ENCODE measurements at places on chromosomes 3 and 15.

DNA sequence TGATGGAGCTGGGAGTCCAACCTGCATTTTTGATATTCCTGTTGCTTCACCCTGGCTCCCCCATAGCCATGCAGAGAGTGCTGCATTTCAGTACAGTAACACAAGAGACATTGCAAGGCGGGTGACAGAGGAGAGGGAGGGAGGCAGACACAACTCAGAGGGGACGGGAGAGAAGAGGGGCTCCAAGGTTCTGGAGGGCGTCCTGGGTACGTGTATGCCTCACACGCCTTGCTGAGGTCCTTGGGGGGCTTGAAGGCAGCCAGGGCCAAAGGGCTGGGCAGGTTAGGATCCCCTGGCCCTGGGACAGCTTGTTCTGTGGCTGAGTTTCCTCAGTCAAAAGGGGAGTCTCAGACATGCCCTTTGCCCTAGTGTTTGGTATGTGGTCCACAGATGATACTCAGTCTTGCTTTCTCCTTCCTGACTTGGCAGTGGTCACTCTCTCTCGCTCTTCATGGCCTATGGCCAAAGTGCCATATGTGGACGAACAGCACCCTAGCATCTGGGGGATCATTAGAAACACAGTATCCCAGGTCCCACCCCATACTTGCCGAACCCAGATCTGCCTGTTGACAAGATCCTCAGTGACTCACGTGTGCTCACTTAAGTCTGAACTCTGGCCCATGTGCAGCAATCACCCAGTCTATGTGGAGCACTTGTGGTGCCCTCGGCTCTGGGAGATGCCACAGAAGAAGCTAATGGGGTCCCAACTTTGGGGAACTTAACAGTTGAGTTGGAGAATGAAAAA lies 52.9 kb downstream of the FGD5 start:
- no peak for DNase-seq

DNA sequence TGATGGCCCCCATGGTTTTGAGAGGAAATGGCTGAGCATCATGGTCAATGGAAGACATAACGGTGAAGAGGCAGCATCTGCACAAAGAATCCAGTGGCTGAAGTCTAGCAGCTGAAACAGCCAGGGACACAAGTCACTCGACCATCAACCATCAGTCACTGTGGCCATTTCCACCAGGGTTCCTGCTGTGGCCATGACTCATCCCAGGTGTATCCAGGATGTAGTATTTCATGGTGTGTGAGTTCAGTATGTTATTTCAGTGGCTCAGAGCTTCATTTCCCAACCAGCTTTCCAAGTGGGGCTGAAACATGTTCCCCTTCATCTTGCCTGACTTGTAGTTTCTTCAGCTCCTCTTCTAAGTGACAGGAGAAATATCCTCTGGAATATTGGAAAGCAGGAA lies 47.8 kb upstream of the WNT5A start:
- DNase-seq: no peak

GRCh38 chr3:153287017-153287416 lies 125.0 kb downstream of the RAP2B start:
- DNase-seq: no peak

GRCh38 chr15:47788685-47789084 lies 71.4 kb downstream of the SEMA6D start:
- no peak for DNase-seq

- DNase-seq: no peak
Measured at GRCh38 chr3:156611870-156612494, 57.1 kb upstream of the SSR3 start.

DNA sequence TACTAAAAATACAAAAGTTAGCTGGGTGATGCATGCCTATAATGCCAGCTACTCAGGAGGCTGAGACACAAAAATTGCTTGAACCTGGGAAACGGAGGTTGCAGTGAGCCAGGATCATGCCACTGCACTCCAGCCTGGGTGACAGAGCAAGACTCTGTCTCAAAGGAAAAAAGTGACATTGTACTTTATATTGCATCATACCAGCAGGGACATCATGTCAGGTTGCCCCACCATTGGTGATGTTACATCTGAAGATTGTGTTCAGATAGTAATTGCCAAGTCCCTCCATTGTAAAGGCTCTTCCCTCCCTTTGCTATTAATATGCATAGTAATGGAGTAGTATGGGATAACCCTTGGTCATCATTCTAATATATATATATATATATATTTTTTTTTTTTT lies 44.8 kb downstream of the FOXL2 start:
- DNase-seq: peak; percentile 57

DNA sequence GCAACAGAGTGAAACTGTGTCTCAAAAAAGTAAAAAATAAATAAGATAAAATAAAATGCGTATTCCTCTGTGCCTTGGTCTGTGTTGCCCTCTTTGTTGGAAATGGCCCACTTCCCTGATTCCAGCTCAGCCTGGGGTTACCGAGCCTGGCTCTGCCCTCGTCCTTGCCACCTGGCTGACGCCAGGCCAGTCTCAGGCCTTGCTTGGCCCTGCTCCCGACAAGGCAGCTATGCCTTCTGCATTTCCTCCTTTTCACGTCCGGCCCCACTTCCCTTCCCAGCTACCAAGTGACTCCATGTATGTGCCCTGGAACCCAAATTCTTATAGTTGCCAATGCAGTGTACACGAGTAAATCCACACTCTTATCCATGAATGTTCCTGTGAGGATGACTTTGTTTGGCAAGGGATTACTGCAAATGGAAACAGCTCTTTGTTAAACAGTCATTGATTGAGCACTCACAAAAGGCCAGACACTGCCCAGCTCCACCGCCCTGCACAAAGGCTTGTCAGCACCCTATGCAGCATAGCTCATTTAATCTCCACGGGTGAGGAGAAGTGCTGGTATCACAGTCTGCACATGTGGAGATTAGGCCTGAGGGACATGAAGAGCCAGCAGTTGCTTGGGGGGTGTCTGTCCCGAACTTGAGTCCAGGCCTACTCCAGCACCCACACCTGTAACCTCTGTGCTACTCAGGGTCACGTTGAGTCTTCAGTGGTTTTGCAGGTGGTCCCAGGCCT lies 25.1 kb downstream of the SPSB4 start:
- DNase-seq: peak; percentile 36

DNA sequence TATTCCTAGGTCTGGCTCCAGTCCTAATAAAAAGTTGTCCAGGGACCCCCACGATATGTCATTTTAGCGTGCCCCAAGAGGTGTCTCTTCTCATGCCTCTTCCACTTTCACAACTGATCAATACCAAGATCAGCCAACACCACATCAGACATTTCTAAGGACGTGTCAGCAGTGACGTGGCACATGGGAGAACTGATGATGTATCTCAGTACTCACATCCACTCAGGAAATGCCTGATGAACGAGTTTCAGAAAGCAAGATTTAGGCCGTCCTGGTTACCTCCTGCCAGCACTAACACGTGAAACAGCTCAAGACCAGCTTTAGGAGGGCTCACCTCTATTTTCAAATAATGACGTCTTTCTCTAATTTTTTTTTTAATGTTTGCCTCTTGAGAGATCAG lies 19.6 kb downstream of the VGLL4 start:
- no peak for DNase-seq

DNA sequence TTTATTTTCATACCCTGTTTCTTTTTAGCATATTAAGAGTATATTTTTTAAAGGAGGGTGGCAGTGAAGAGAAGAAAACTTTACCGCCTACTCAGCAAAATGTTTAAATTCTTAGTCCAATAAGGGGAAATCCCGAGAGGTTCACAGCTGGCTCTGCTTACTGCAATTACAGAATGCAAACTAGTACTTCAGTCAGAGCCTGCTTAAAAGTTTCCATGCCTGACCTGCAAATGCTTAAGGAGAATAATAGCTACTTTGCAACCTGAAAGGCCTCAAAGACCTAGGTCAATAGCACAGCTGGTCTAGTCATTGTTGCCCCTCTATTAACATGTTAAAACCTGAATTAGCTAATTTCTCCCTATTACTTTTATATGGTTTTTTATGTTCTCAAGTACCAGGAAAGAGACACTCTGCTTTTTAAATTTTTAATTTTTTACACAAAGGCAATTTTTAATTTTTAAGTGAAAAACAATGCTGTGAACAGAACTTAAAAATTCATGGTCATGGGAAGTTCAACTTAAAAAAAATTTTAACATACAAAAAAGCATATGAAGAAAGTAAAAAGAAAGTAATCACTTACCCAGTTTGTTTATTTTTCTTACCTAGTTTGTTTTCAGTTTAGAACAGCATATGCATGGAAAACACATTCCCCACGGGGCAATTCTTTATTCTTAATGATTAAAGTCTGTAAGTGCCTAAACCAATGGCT lies 79.2 kb downstream of the P3H2 start:
- no peak for DNase-seq

DNA sequence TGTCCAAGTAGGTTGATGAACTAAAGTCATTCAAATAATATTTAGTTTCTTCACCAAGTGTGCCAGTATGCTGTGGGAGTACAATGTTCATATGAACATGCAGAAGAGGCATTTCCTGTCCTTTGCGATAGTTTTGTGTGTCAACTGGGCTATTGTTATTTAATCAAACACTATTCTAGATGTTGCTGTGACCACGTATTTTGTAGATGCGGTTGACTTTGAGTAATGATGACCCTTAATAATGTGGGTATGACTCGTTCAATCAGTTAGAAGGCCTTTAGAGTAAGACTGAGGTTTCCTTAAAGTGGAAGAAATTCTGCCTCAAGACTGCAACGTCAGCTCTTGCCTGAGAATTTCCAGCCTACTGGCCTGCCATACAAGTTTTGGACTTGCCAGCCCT lies 470.7 kb upstream of the CBLB start:
- no peak for DNase-seq

DNA sequence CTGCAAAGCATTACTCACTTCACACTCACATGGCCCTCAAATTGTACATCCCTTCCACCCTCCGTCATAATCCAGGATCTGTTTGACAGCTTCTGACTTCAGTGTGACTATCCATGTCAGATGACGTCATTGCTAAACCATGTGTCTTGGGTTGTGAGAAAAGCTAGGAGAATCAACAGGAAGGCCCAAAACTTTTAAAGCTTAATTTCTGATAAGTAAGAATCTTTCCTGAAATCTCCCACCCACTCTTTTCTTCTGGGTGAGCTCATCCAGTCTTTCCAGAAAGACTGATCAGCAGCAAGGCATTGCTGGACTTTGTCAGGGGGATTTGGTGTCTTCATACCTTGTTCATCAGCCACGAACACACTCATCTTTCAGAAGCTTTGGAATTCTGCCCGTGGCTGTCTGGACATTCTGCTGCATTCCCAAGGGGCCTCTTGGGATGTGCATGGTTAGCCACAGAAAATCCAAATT lies 11.5 kb upstream of the LMCD1 start:
- no peak for DNase-seq
